Testis (tissue), 5 donors: ENCODE measurements at places on chromosomes 16 and 17. TPM values are rescaled to one million over a fixed set of nuclear protein-coding genes. Genes with fewer than 3 reads are reported as not detected.

The RHBDL3 gene
- 3.5 TPM for polyA plus RNA-seq

The FOXF1 gene
- 0.91 TPM for polyA plus RNA-seq

The TLCD3B gene
- polyA plus RNA-seq = 194 TPM

The WNT9B gene
- polyA plus RNA-seq = 1.2 TPM

The OR1A1 gene
- polyA plus RNA-seq = not detected

The KRTAP16-1 gene
- not detected for polyA plus RNA-seq

The SLC13A2 gene
- 0.44 TPM for polyA plus RNA-seq

The HES7 gene
- 0.25 TPM for polyA plus RNA-seq

The RBFOX1 gene
- polyA plus RNA-seq = 2.8 TPM

The KRT31 gene
- 0.53 TPM for polyA plus RNA-seq

The STX1B gene
- 5.8 TPM for polyA plus RNA-seq

The PRR29 gene
- polyA plus RNA-seq = 21.8 TPM

The CENPV gene
- polyA plus RNA-seq = 82.3 TPM

The TBC1D3E gene
- 6.0 TPM for polyA plus RNA-seq

The UMOD gene
- 0.99 TPM for polyA plus RNA-seq

The EMP2 gene
- 18.4 TPM for polyA plus RNA-seq

The ETV4 gene
- 1.6 TPM for polyA plus RNA-seq

The IL21R gene
- polyA plus RNA-seq = 2.3 TPM

The SSTR5 gene
- not detected for polyA plus RNA-seq

The MYH1 gene
- polyA plus RNA-seq = 3.0 TPM

The FOXN1 gene
- polyA plus RNA-seq = 0.69 TPM

The SEC14L1 gene
- polyA plus RNA-seq = 143 TPM

The EVI2A gene
- 2.8 TPM for polyA plus RNA-seq

The TBC1D26 gene
- 23.7 TPM for polyA plus RNA-seq

The TNK1 gene
- polyA plus RNA-seq = 4.0 TPM

The KCTD19 gene
- 144 TPM for polyA plus RNA-seq

The GNAO1 gene
- polyA plus RNA-seq = 37.1 TPM

The CACNA1G gene
- polyA plus RNA-seq = 1.7 TPM

The CHD9 gene
- 10.4 TPM for polyA plus RNA-seq

The ZNF423 gene
- polyA plus RNA-seq = 8.9 TPM

The SMIM36 gene
- 26.0 TPM for polyA plus RNA-seq

The HIC1 gene
- polyA plus RNA-seq = 8.7 TPM

The NSMCE1 gene
- polyA plus RNA-seq = 135 TPM

The PRSS22 gene
- polyA plus RNA-seq = 0.38 TPM

The PRAC1 gene
- polyA plus RNA-seq = not detected

The TBC1D3C gene
- polyA plus RNA-seq = 9.0 TPM

The ASGR1 gene
- 21.3 TPM for polyA plus RNA-seq

The ANKRD40CL gene
- polyA plus RNA-seq = not detected

The CA7 gene
- polyA plus RNA-seq = 1.2 TPM

The KPNB1 gene
- 391 TPM for polyA plus RNA-seq

The KDM6B gene
- 27.8 TPM for polyA plus RNA-seq

The EPN2 gene
- polyA plus RNA-seq = 61.1 TPM

The SMIM22 gene
- polyA plus RNA-seq = 41.3 TPM

The ACAP1 gene
- polyA plus RNA-seq = 95.2 TPM
